ENCODE measurements at places on chromosomes 2 and 18.

GRCh38 chr18:4412286-4412685, 42.8 kb downstream of the DLGAP1 start:
- DNase-seq: no peak

DNA sequence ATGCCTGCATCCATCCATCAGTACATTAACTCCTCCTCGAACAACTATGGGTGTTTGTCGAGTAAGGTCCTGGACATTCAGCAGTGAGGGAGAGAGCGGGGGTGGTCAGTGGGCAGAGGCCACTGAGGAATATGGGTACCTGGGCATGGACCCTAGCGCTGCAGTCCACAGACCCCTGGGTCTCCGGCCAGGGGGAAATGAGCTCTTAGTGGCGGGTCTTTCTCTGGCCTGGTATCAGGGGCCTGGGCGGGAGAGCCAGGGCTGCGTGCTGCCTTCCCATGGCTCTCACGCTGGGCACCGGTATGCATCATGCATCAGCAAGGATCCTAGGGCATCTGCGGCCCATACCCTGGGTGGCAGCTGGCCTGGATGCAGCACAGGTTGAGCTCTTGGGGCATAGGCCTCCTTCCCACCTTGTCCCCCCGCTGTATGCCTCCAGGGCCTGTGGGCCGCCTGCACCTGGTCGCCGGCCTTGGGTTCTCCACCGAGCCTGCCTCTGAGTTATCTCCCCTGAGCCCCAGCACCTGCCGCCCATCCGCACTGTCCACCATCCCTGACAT, 1.3 kb upstream of the MOCOS start:
- DNase-seq: no peak

DNA sequence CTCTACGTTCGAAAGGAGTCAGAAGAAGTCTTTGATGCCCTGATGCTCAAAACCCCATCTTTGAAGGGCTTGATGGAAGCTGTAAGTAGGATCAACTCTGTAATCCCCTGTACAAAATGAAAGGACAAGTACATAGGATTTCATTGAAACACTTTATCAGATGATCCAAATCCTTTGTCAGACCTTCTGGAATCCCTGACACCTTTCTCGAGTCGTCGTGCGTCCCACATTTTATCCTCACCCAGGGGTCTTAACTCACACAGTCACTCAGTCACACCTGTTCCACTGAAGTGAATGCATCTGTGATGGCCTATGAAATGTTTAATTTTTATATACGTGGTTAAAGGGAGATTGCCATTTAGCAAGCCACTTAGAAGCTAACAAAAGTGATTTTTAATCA, 44.8 kb downstream of the GRHL1 start:
- no peak for DNase-seq

DNA sequence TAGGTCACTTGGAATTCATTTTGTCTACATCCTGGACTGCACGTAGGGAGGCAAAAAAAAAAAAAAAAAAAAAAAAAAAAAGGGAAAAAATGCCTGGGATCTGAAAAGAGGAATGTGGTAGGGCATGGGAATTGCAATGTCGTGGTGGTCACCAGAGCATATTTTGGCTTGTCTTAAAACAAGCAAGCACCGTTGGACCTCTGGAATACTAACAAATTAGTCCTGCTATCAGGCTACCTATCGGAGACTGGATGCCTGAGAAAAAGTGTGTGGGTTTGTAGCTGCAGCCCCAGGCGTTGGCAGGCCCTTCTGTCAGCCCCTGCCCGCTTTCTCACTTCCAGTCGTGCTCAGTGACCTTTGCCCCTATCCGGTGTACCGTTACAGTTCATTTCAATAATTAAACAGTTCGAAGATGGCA, 588.5 kb upstream of the ZEB2 start:
- DNase-seq: no peak

- DNase-seq: no peak
These were observed 106.2 kb downstream of the CPS1 start for GRCh38 chr2:210662560-210662959.

GRCh38 chr2:160270571-160271113, 70.6 kb upstream of the ITGB6 start:
- no peak for DNase-seq

- no peak for DNase-seq
These were observed 149.5 kb upstream of the TMEM200C start for GRCh38 chr18:6044773-6045172.

GRCh38 chr18:65606551-65607130, 144.2 kb upstream of the CDH7 start:
- DNase-seq: no peak

DNA sequence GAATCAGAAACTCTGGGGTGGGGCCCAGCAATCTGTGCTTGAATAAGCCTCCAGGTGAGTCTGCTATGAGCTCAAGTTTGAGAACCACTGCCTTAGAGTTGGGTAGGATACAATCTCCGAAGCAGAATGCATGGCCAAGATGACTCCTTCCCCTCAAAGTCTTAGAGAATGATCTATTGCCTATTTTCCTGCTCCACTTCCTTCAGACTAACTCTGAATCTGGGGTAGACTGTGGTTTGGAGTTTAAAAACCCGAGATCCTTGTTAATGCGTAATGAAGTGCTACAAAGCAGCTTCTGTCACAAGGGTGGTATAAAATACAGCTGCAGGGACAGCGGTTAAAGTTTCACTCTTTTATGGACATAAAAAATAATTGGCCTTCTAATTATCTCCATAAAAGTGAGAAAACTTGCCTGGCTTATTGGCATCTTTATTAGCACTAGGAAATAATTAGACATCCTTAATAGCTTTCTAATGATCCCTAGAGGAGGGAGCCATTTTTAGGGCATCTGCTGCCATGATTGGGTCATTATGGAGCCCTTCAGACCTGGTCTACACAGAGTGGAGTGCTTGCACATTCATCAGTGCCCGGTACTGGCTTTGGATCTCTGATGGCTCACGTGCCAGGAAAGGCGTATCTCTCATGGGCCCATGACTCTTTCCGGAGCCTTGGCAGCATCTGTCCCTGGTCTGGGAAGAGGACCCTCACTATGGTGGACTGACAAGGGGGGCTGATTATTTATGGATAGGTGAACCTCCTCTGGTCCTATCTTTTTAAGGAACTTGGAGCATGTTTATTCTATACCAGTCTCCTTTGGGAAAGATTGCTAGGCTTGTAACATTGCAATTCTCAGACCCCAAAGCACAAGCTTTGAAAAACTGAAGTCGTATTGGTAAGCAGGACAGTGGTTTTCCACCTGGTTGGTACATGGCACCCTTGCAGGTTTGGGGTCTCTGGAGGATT, 28.2 kb downstream of the SIX2 start:
- no peak for DNase-seq

GRCh38 chr18:42792731-42793130, 322.8 kb downstream of the RIT2 start:
- DNase-seq: no peak

- no peak for DNase-seq
These were observed 604 bp downstream of the COQ10B start for GRCh38 chr2:197453914-197454398.

- no peak for DNase-seq
These were observed 79.2 kb downstream of the LONRF2 start for GRCh38 chr2:100242891-100243619.

DNA sequence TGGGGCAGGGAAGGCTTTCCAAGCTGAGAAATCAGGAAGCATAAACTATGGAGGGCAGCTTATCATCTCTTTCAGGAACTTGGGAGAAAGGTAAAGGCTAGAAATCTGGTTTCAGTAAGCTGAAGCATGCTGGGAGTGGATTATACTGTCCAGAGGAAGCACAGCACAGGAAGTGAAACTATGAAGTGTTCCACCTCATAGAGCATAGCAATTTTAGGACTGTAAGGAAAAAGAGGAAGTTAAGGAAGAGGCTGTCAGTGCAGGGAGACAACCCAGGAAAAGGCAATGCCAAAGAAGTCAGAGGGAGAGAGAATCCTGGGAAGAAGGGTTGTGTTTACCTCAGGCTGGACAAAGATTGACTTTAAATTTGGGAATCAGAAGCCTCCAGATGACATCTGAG, 51.9 kb downstream of the EFEMP1 start:
- DNase-seq: no peak

DNA sequence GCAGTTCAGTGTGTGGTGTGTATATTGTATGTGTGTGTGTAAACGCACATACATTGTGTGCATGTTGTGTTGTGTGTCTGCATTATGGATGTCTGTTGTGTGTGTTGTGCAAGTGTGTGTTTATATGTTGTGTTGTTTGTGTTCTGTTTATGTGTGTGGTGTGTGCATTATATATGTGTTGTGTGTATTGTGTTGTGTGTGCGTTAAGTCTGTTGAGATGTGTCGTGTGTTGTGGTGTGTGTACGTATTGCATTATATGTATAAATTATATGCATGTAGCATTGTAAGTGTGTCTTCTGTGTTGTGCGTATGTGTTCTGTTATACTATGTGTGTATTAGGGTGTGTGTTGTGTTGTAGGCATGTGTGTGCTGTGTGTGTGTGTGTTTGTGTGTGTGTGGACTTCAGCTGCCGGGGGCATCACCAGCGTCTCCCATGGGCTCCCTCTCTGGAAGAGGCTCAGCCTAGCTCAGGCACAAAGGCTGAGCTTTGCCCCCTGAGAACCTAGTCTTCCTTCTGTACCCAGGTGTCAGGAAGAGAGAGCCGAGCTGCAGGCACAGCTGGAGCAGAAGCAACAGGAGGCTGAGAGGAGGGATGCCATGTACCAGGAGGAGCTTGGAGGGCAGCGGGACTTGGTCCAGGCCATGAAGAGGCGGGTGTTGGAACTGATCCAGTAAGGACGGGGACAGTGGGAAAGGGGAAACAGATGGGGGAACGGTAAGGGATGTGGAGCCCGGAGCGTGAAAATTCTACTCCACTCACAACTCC, 13.7 kb downstream of the RUFY4 start:
- no peak for DNase-seq

DNA sequence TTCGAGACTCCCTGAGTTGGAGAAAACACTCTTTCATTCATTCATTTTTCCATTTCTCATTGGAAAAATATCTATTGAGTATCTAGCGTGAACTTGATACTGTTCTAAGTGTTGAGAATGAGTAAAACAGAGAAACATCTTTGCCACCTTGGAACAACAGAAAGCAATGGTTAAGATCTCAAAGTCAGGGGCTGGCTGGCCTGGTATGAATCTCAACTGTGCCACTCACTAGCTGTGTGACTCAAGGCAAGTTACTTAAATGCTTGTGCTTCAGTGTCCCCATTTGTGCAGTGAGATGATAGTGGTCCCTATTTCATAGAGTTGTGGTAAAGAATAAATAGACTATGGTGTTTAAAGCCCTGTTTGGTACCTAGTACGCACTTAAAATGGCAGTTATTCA, 415.2 kb downstream of the NBAS start:
- DNase-seq: no peak

- no peak for DNase-seq
These were observed 66.8 kb downstream of the CRACDL start for GRCh38 chr2:98869272-98869641.

GRCh38 chr2:221767106-221768012, 195.3 kb upstream of the EPHA4 start:
- no peak for DNase-seq

DNA sequence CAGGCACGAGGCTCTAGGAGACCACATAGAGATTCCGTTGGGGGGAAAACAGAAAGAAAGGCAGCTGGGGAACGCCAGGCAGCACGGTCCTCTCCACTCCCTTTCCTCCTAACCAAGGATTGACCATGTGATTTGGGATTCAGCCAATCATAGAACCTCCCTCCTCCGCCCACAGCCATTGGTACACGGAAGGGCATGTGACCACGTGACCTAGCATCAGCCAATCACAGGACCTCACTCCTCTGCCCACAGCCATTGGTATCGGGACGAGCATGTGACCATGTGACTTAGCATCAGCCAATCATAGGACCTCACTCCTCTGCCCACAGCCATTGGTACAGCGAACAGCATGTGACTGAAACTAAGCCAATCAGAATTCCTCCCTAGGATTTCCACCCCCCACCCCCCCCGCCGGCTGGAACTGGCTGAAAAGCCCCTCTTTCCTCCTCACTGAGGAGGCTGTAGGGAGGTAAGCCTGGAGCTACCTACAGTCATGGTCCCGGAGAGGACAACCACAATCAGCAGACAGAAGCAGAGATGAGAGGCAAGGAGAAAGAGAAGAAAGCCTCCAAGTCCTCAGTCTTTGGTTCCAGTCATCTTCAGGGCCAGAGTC, 7.6 kb downstream of the SERPINE2 start:
- no peak for DNase-seq

DNA sequence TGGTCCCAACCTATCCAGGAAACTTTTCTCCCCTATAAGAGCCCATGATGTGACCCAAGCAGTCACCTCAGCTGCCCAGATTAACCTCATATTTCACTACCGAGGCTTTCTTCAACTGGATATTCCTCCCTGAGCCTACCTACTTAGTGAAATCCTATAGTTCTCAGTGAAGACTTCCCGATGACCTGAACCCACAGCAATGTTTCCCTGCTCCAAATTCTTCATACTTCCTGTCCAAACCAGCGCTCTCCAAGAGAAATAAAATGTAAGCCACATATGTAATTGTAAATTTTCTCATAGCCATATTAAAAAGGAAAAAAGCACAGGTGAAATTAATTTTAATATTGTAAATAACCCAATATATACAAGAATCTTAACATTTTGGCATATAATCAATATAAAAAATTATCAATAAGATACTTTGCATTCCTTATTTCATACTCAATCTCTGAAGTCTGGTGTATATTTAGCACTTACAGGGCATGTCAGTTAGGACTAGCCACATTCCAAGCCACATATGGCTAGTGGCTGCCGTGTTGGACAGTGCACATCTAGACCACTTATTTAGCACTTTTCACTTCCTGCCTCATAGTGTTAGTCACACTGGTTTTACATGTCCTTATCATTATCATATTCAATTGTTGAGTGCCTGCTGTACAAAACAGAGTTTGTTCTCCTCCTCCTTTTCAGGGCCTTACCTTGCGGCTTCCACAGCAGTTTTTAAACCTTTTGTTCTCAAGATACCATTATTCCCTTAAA, 1.9 kb upstream of the STAT4 start:
- no peak for DNase-seq

- no peak for DNase-seq
These were observed 73.2 kb upstream of the NCKAP5 start for GRCh38 chr2:133641497-133641896.

DNA sequence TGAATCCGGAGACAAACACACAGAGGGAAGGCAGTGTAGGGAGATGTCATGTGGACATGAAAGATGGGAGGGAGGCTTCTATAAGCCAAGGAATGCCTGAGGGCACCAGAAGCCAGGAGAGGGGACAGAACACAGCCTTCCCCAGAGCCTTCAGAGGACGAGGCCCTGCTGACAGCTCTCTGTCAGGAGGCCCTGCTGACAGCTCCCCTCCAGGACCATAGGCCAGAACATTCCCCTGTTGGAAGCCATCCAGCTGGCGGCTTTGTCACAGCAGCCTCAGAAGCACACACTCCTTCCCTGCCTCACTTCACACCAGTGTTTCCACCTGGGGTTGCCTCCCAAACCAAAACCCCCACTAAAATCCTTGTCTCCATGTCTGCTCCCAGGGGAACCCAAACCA, 171.3 kb upstream of the ID2 start:
- no peak for DNase-seq

DNA sequence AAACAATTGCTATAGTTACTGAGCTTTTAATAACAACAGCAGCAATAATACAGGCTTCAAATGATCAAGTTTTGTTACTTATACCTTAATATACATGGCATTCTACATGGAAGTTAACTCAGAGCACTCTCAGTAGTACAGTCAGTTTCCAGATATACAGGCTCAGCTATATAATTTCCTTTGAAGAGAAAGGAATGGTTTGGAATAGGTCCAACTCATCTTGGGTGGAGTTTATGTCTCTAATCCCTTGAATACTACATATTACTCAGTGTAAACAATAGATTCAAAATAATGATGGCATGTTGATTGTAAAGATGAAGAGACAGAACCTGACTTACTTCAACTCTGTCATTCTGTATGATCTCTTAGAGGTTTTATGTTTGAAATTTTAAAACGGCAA, 174.9 kb downstream of the EPHA4 start:
- no peak for DNase-seq

All from stimulated activated CD8-positive, alpha-beta memory T cell treated with anti-CD3 and anti-CD28 coated beads, Interleukin-7, amount 100 ng/mL, for 4 hours (primary cell).